ENCODE measurements at places on chromosomes 3 and 15.
A peak's percentile ranks its signal among the peaks of the same experiment; 100 is the strongest.

GRCh38 chr3:63661242-63661641 lies 8.8 kb downstream of the SNTN start:
- no peak overlapping the region for H3K27ac ChIP-seq
- no peak for DNase-seq
- H3K27me3 ChIP-seq: no peaks in the 10 kb centered on the region
- no peaks in the 10 kb centered on the region for H3K4me1 ChIP-seq
- H3K4me3 ChIP-seq: no peak overlapping the region
- no peaks in the 10 kb centered on the region for H3K36me3 ChIP-seq

- H3K4me1 ChIP-seq: peaks cover 13% of the 10 kb centered on the region
- H3K4me3 ChIP-seq: no peak within 1 kb of the TSS
- H3K27ac ChIP-seq: no peak within 1 kb of the TSS
- no peaks in the 10 kb centered on the region for H3K27me3 ChIP-seq
- no peaks in the 10 kb centered on the region for H3K36me3 ChIP-seq
These were observed at the start of gene SH2D7 for GRCh38 chr15:78092261-78093041. Gene SH2D7, plus strand, starts transcription at chr15:78092561. Its CDS starts 24 bp downstream, at chr15:78092585.

DNA sequence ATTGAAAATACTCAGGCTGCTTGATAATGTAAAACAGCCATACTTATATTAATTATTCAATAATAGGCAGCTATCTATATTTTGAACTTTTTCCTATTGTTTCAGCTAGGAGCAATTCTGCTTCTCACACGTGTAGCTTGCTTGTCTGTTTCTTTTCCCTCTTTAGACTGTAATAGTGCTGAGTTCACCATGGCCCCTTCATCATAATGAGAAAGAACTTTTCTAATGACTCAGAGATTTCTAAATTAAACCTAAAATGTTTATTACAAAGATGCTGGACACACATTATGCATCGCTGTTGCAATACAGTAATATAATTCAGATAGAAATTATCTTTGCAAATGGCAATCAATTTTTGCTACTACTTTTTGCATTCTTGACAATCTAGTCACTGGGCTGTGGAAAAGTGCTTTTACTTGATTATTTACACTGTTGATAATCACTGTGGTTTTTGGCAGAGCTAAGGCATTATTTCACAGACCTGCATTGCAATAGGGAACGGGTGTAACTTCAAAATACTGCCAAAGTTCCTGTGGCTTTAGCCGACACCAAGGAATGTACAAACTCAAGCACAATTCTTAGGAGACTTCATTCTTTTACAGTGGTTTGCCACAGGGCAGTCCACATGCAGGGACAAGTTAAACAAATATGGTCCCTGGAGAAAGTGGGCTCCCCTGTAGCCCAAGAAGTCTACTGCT lies 281.0 kb upstream of the TBL1XR1 start:
- H3K4me1 ChIP-seq: no peaks in the 10 kb centered on the region
- H3K36me3 ChIP-seq: no peaks in the 10 kb centered on the region
- DNase-seq: no peak

GRCh38 chr3:100994187-100994586 lies 966 bp upstream of the ABI3BP start:
- H3K4me1 ChIP-seq: no peaks in the 10 kb centered on the region
- H3K36me3 ChIP-seq: no peaks in the 10 kb centered on the region
- H3K4me3 ChIP-seq: no peak overlapping the region
- no peak overlapping the region for H3K27ac ChIP-seq
- no peak for DNase-seq

GRCh38 chr3:9623148-9623547 lies 26.2 kb upstream of the MTMR14 start:
- DNase-seq: no peak
- H3K4me1 ChIP-seq: no peaks in the 10 kb centered on the region
- no peaks in the 10 kb centered on the region for H3K36me3 ChIP-seq
- no peaks in the 10 kb centered on the region for H3K27me3 ChIP-seq
- H3K4me3 ChIP-seq: no peak overlapping the region

- H3K4me3 ChIP-seq: no peak overlapping the region
- no peak for DNase-seq
- H3K4me1 ChIP-seq: peaks cover 90% of the 10 kb centered on the region
- H3K27ac ChIP-seq: peak overlapping the region; percentile 88
- peaks cover 21% of the 10 kb centered on the region for H3K36me3 ChIP-seq
- H3K27me3 ChIP-seq: no peaks in the 10 kb centered on the region
These were observed 19.3 kb downstream of the CCDC12 start for GRCh38 chr3:46957092-46957820.

- no peak within 1 kb of the TSS for H3K27ac ChIP-seq
- H3K4me3 ChIP-seq: no peak within 1 kb of the TSS
- H3K27me3 ChIP-seq: peaks cover 3% of the 10 kb centered on the region
- no peaks in the 10 kb centered on the region for H3K36me3 ChIP-seq
These were observed at the start of gene MUC13 for GRCh38 chr3:124934577-124934976. Gene MUC13, minus strand, starts transcription at chr3:124934751. Its CDS starts 39 bp downstream, at chr3:124934712.

- no peaks in the 10 kb centered on the region for H3K36me3 ChIP-seq
- peaks cover 13% of the 10 kb centered on the region for H3K4me1 ChIP-seq
- H3K27ac ChIP-seq: no peak overlapping the region
- no peaks in the 10 kb centered on the region for H3K27me3 ChIP-seq
- DNase-seq: no peak
These were observed 78.8 kb downstream of the EOMES start for GRCh38 chr3:27643355-27643754.

GRCh38 chr3:72145506-72146380 lies 360.8 kb upstream of the PROK2 start:
- no peak overlapping the region for H3K4me3 ChIP-seq
- H3K4me1 ChIP-seq: no peaks in the 10 kb centered on the region
- H3K36me3 ChIP-seq: no peaks in the 10 kb centered on the region
- H3K27me3 ChIP-seq: no peaks in the 10 kb centered on the region
- DNase-seq: no peak
- H3K27ac ChIP-seq: no peak overlapping the region

DNA sequence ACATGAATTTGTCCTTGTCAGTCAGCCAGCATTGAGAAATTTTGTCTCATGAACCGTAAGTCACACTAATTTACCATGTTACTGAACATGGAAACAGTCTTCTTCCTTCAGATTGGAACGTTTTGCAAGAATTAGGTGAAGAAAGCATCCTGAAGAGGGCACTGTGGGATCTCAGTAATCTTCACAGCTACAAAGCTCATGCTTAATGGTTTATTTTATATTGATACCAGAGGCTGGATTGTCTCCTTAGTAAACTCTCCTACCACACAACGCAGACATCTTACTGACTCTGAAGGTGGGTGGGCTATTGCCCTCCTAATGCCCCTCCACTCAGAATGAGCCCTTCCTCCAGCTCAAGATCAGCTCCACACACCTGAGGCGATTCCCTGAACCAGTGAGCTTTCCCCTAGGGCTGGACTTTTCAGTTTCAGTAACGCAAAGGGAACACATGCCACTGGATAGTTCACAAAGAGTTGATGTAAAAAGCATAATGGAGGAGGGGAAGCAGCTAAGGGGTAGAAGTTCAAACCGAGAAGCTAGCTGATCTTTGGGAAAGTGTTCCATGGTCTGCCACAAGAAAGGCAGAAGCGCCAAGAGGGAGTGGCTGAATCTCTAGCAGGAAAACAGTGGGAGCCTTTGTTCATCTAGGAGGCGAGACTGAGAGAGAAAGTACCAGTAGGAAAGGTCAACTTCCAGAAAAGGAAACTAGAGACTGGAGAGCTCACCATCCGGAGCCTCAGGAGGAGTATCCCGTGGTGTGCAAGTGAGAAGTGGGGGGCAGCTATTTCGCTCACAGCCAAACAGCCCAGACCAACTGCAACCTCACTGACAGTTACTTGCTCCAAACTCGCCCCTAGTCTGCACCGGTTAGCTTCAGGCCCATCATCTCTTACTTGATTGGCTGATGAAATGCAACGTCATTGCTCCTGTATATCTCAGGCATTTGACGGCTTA lies at the start of gene SLC9C1:
Gene SLC9C1 (minus strand): TSS at position 849 of the 954 bp plus-strand sequence. CDS start 7,425 bp downstream, outside the sequence.
- H3K4me1 ChIP-seq: no peaks in the 10 kb centered on the region
- peak; percentile 15 for DNase-seq
- no peaks in the 10 kb centered on the region for H3K27me3 ChIP-seq
- no peak within 1 kb of the TSS for H3K4me3 ChIP-seq

GRCh38 chr15:64524778-64525177 lies 64.4 kb downstream of the ZNF609 start:
- H3K27ac ChIP-seq: no peak overlapping the region
- peaks cover 32% of the 10 kb centered on the region for H3K4me1 ChIP-seq
- H3K36me3 ChIP-seq: peaks cover 11% of the 10 kb centered on the region
- H3K27me3 ChIP-seq: no peaks in the 10 kb centered on the region

DNA sequence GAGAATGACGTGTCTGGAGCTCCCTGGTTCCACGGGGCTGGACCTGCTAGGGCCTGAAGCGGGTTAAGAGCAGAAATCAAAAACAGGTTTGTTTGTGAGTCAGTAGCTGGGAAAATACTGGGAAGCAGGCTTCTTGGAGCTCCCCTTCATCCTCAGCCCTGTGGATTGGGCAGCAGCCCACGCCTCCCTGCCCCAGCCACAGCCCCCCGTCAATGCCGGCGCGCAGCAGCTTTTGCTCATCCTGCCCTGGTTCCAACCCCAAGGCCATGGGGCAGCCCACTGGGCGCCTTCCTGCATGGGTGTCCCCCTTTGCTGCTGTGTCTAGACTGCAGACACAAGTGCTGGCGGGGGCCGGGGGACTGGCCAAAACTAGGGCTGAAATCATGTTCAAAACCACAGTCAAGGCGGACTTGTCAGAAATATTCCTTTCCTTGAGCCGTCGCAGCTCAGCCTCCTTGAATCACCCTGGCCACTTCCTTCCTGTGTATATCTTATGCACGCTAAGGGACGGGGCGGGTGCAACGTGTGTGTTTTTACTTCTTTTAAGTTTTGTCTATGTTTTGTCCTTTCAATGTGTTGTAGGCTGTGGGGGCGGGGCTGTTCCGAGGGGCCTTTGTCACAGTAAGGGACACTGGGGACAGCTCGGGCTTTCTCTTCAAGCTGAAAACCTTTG lies 108.1 kb downstream of the KLF13 start:
- 0 out of 2 replicates have a peak overlapping the region, but pooled peaks have one; percentile 3 for H3K4me3 ChIP-seq
- peaks cover 59% of the 10 kb centered on the region for H3K4me1 ChIP-seq
- H3K27me3 ChIP-seq: no peaks in the 10 kb centered on the region
- peak; percentile 86 for DNase-seq

- no peak overlapping the region for H3K4me3 ChIP-seq
- peak; percentile 33 for DNase-seq
- no peaks in the 10 kb centered on the region for H3K4me1 ChIP-seq
These were observed 56.6 kb upstream of the PRTG start for GRCh38 chr15:55799291-55800212.

- H3K27me3 ChIP-seq: no peaks in the 10 kb centered on the region
- no peak for DNase-seq
- no peaks in the 10 kb centered on the region for H3K4me1 ChIP-seq
- no peak overlapping the region for H3K4me3 ChIP-seq
- no peak overlapping the region for H3K27ac ChIP-seq
These were observed 12.2 kb upstream of the TM2D3 start for GRCh38 chr15:101664303-101664913.

DNA sequence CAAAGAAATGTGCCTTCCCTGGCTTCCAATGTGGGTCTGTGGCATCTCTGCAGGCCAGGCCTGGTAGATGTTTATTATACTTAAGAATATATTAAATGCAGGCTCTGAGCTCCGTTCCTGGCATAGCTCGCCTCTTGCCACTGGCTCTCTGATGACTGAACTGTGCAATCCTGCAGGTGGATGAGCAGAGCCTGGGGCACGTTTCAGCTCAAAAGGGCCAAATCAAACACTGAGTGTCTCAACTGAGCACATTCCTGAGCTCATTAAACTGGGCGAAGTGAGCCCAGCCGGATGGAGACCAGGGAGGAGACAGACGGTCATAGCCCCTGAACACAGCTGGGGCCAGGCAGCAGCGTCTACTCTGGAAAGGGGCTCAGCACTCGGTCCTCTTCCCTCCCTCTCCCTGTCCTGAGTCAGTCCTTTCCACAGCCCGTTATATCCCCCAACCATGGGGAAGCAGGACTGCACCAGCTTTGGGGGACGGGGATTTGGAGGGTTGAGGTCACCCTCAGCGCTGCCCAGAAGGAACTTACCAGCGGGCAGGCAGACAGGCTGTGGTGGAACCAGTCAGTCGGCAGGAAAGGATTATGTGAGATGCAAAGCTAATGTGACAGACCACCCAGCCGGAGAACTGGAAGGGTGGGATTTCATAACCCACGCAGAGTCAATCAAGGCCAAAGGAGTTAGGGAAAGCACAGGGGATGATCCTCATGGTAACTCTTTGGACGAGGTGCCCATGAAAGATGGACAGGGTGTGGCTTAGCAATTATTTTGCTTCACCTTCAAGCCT lies 77.4 kb upstream of the ANKRD34C start:
- H3K27me3 ChIP-seq: peaks cover 8% of the 10 kb centered on the region
- no peaks in the 10 kb centered on the region for H3K4me1 ChIP-seq
- H3K27ac ChIP-seq: no peak overlapping the region
- H3K36me3 ChIP-seq: no peaks in the 10 kb centered on the region

DNA sequence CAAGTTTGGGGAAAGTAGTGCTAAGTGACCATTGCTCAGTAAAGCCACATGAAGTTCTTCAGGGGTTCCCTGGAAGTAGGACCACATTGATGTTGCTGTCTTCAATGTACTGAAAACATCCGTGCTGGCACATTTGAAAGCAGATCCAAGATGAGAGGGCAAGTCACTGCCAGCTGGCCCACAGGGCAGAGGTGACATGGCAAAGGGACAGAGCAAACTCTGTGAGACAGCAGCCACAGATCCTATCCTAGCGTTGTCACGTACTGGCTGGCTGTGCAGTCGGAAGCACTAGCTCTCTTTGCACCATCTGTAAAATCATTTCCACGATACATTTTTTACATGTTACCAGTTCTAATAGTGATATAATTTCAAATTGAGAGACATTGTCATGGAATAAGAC lies 13.8 kb downstream of the MUC13 start:
- DNase-seq: no peak
- H3K27me3 ChIP-seq: peaks cover 25% of the 10 kb centered on the region
- no peak overlapping the region for H3K27ac ChIP-seq

DNA sequence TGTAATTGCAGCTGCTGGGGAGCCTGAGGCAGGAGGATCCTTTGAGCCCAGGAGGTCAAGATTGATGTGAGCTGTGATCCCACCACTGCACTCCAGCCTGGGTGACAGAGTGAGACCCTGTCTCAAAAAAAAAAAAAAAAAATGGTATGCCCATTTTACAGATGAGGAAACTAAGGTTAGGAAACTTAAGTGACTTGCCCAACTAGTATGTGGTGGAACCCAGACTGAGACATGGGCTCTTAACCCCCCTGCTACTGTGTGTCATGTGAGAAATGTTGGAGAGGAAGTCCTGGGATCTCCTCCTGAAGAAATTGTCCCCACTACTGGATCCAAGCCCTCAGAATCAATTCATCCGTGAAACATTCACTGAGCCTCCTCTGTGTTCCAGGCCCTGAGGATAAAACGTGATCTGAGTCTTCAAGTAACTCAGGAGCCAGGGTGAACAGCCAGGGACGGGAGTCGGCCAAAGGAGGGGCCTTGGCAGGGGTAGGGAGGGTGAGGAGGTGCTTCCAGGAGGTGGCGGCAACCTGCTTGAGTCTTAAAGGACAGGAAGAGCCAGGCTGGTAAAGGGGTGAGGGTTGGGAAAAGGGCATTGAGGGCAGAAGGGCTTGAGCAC lies 19.6 kb upstream of the RNU6-1 start:
- no peak for DNase-seq
- no peaks in the 10 kb centered on the region for H3K36me3 ChIP-seq
- H3K27ac ChIP-seq: no peak overlapping the region
